Mammary epithelial cell (primary cell): ENCODE measurements at places on chromosomes 7 and 10. TPM values are rescaled to one million over a fixed set of nuclear protein-coding genes. Genes with fewer than 3 reads are reported as not detected.

- DNase-seq = no peak
Observed at GRCh38 chr10:12048547-12048946, 5.9 kb upstream of the UPF2 start.

DNA sequence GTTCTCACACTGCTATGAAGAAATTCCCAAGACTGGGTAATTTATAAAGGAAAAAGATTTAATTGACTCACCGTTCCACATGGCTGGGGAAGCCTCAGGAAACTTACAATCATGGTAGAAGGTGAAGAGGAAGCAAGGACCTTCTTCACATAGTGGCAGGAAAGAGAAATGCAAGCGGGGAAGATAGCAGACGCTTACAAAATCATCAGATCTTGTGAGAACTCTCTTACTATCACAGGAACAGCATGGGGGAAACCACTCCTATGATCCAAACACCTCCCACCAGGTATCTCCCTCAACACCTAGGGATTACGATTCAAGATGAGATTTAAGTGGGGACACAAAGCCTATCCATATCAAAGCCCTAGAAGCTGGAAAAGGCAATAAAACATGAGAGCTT, 130.8 kb downstream of the MDFIC start:
- no peak for DNase-seq

SH2D4B gene
- 0.02 TPM for polyA plus RNA-seq

GRCh38 chr7:36583318-36583717, 141.0 kb downstream of the AOAH start:
- DNase-seq = peak; percentile 62
